Uterus (tissue), 4 donors: ENCODE measurements at places on chromosomes 4 and X. TPM values are rescaled to one million over a fixed set of nuclear protein-coding genes. Genes with fewer than 3 reads are reported as not detected.

BCORL1 gene
- 0.26 TPM for total RNA-seq

- H3K4me3 ChIP-seq = no peak overlapping the region
- no peaks in the 10 kb centered on the region for H3K36me3 ChIP-seq
- no peak overlapping the region for H3K27ac ChIP-seq
- DNase-seq = no peak
- no peaks in the 10 kb centered on the region for H3K27me3 ChIP-seq
- no peaks in the 10 kb centered on the region for H3K4me1 ChIP-seq
Observed at GRCh38 chrX:2542826-2543521, 42.2 kb upstream of the DHRSX start.

SH3BP2 gene
- total RNA-seq = 6.4 TPM

DNA sequence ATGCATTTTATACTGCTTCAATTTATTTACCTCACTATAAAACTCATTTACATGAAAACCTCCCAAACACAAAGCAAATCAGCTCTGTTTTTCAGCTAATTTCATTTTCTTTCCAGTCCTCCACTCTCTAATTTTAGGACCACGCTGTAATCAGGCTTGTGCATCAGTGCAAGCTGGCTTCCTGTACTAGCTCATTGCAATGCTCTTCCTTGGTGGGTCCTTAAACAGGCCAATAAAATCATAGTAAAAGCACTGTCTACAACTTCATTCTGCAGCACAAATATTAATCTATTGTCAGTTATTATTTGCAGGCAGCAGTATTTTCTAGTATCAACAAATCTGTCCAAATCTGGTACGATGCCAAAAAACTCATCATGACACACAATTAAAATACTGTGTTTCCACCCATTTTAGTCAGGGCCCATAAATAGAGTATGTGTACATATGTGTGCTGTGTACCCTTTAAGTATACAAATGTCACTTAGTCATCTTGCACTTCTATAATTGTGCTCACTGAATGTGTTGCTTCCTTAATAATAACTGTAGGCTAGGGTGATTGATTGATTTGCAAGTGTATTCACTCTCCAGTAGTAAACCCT lies 178.2 kb upstream of the HCCS start:
- no peaks in the 10 kb centered on the region for H3K27me3 ChIP-seq
- H3K27ac ChIP-seq = no peak overlapping the region
- H3K36me3 ChIP-seq = no peaks in the 10 kb centered on the region
- H3K4me1 ChIP-seq = no peaks in the 10 kb centered on the region
- no peak for DNase-seq

- no peak for DNase-seq
- no peak overlapping the region for H3K27ac ChIP-seq
- no peaks in the 10 kb centered on the region for H3K27me3 ChIP-seq
- no peaks in the 10 kb centered on the region for H3K4me1 ChIP-seq
Observed at GRCh38 chr4:178165951-178166308, 723.7 kb upstream of the AGA start.
